ENCODE measurements at places on chromosomes 7 and 10. TPM values are rescaled to one million over a fixed set of nuclear protein-coding genes. Genes with fewer than 3 reads are reported as not detected.
A peak's percentile ranks its signal among the peaks of the same experiment; 100 is the strongest.

DNA sequence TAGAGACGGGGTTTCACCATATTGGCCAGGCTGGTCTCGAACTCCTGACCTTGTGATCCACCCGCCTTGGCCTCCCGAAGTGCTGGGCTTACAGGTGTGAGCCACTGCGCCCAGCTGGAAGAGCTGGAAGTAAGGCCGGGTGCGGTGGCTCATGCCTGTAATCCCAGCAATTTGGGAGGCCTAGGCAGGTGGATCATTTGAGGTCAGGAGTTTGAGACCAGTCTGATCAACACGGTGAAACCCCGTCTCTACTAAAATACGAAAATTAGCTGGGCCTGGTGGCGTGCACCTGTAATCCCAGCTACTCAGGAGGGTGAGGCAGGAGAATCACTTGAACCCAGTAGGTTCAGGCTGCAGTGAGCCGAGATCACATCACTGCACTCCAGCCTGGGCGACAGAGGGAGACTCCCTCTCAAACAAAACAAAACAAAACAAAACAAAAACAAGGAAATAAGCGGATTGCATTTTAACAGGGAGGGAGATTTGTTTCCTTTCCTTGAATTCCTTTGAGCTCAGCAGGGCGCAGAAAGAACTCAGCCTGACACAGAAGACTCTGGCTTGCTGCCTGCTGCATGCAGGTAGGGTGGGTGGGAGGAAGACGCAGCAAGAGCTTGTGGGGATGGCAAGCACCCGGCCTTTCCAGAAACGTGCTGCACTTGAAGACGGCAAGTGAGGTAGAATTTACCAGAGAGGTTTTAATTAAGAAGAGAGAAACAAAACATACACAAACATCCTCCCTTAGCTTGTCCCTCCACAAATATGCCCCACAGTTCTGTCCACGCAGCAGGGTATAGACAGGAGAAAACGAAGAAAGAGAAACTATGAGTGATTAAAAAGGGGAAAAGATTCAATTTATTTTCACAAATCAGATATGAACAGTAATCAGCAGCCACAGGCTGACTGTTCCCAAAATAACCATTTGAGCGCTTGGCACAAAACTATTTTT, 148.0 kb downstream of the RNF216 start:
- no peak for DNase-seq

DNA sequence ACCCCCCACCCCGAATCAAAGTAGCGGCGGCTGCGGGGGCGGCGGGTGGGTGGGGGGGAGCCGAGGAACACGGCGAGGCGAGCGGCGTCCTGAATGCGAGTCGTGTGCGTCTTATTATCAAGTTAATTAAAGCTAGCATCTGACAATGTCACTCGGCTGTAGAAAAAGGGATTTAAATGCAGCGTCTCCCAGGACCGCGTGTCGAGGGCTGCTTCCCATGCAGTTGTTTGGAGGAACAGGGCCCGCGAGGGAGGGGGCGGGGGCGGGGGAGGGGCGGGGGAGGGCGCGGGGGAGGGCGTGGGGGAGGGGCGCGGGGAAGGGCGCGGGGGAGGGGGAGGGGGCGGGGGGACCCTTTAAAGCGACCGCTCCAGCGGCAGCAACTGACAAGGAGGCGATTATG, 2.7 kb upstream of the UNCX start:
- no peak for DNase-seq

GRCh38 chr10:124559372-124560132, 97.9 kb downstream of the LHPP start:
- DNase-seq: no peak

GRCh38 chr7:98681951-98682350, 64.9 kb downstream of the NPTX2 start:
- DNase-seq: no peak

- no peak for DNase-seq
Measured at GRCh38 chr7:39656415-39656814, 33.0 kb downstream of the RALA start.

GRCh38 chr7:88669913-88670312, 89.6 kb upstream of the ZNF804B start:
- DNase-seq: no peak

GRCh38 chr7:17986851-17987250, 40.8 kb downstream of the PRPS1L1 start:
- DNase-seq: no peak

GRCh38 chr7:77542895-77543294, 5.8 kb downstream of the PTPN12 start:
- DNase-seq: no peak

- no peak for DNase-seq
Measured at GRCh38 chr7:55120501-55121198, 101.8 kb downstream of the EGFR start.

GRCh38 chr7:25391295-25391861, 163.1 kb upstream of the NPVF start:
- DNase-seq: peak; percentile 36

The PRSS37 gene
- not detected for total RNA-seq

The ZP3 gene
- total RNA-seq: 0.64 TPM

The FAM24B gene
- 11.7 TPM for total RNA-seq
